ENCODE measurements at places on chromosomes 2 and 18.

DNA sequence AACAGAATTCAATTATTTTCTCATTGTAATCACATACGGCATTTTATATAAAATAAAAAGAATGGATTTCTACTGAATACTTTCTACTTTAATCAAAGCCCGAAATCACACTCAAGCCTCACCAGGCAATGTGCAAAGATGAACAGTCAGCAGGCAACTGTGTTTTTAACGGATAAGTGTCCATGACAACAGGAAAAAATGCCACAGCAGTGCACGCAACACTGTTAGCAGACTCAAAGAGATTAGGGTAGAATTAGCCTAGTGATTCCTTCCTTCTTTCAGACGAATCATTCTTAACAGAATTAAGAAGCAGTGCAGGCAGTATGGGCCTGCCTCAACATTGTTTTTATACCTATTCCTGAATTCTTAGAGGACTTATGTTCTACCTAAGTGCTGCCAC, 135.6 kb downstream of the CDH2 start:
- DNase-seq: no peak

GRCh38 chr2:101342625-101343008, 34.1 kb upstream of the RNF149 start:
- DNase-seq: no peak

GRCh38 chr2:222907790-222908441, 47.1 kb downstream of the ACSL3 start:
- DNase-seq: no peak

DNA sequence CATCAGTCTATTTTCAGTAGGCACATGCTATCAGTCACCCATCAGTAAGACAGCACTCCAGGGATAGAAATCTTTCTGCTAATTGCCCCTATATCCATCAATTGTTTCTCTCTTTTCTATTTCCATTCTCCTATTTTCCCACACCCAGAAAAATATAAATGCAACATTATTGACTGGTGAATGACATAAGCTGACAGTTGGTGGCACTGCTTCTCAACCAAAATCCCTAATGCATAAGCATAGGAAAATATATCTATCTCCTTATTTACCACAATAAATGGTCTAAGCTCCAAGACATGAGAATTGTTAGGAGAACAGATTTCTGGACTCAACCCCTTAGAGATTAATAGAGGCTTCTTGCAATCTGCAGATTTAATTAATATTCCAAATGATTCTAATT, 64.0 kb upstream of the REG3A start:
- no peak for DNase-seq

GRCh38 chr2:200679535-200679934, 93.7 kb downstream of the AOX1 start:
- DNase-seq: no peak

DNA sequence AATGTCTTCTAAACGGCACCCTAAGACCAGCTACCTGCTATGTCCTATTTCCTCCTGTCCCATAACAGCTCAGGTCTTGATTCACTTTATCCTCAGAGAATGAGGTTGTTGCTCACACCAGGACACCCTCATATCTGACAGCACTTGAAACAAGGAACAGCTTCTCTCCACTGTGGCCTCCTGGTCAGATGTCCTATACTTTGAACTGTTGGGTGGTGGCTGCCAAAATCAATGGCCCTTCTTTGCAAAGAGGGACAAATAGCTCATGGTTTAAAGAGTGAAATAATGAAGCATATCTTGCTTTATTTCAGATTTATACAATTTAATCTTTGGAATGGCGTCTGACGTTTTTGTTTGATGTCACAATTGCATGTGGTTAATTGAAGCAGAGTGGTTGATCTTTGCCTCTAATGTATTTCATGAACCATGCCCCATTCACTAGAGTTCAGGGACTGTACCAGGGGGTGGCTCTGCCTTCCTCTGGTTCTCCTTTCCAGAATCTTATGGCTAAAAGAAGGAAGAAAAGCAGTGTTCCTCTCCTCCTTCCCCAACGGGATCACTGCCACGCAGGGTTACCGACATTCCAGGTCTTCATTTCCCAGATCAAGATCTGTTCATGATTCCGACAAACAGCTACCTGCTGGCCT, 24.1 kb upstream of the ZCCHC2 start:
- DNase-seq: no peak

GRCh38 chr18:73942081-73942625, 205.5 kb downstream of the FBXO15 start:
- no peak for DNase-seq

DNA sequence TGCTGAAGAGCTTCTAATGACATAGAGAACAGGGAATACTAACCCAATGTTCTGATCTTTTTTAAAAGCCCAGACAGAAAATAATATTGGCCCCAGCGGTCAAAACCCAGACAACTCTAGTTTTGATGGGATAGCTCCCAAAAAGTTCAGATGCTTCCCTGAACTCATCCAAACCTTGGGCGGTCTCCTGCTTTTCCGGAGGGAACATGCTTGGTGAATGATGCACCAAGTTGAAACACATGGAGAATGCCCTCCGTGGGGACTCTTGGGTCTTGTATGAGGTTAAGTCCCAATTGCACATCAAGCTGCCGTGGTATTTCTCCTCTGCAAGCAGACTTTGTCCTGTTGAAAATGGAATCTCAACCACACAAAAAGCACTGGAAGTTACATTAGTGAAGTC, 120.7 kb upstream of the CTAGE1 start:
- DNase-seq: no peak

GRCh38 chr2:221533299-221533698, 38.8 kb downstream of the EPHA4 start:
- DNase-seq: peak; percentile 70

GRCh38 chr18:77559274-77559910, 309.7 kb downstream of the GALR1 start:
- DNase-seq: no peak

DNA sequence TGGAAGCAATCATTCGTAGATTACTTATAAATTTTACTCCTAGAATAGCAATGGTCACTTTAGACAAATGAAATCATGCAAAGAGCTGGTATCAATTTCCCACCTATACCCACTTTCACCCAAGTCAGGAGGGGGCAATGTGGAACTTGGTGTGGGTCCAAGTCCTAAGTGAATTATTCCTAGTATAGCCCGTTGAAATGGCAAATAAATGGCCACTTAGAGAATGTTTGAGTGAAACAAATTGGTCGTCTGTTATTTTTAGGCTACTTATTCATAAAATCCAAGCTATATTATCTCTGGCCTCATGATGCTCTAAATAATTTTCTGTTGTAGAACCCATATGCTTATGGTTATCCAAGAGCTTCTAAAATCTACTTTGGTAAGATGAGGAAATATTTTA, 98.1 kb downstream of the MYO3B start:
- DNase-seq: no peak

DNA sequence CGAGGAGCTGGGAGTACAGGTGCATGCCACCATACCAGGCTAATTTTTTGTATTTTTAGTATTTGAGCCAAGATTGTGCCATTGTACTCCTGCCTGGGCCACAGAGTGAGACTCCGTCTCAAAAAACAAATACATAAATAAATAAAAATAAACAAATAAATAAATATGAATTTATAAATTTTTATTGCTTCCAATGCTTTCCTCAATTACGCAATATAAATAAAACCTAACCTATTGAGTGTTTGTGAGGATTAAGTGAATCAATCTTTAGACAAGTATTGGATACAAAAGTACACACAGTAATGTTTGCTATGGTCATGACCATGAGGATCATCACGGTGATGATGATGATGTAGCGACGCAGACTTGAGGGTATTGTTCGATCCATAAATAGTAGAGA, 257.4 kb downstream of the ASXL3 start:
- no peak for DNase-seq

DNA sequence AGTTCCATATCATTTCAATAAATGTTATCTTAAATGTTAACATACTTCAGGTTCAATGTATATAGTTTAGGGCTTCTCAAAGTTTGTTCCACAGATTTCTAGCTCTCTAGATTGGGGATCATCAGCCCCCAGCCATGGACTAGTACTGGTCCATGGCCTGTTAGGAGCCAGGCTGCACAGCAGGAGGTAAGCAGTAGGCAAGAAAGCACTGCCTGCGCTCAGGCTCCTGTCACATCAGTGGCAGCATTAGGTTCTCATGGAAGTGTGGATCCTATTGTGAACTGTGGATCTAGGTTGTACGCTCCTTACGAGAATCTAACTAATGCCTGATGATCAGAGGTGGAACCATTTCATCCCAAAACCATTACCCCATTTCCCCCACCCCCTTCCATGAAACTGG, 531.1 kb downstream of the PARD3B start:
- no peak for DNase-seq

DNA sequence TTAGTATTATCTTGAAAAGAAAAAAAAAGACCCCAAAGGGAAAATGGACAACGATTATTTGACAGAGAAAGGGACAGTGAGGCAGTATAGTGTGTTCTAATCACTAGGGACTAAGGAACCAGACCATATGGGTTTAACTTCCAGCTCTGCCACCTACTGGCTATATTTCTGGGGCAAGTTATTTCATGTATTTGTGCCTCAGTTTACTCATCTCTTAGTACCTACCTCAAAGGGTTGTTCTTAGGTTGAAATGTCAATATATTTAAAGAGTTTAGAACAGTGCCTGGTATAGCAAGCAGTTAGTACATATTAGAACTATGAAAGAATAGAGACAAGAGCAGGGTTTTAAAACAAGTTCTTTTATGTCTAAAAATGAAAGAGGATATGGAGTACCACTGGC, 42.7 kb downstream of the PRKD3 start:
- DNase-seq: no peak

- peak; percentile 48 for DNase-seq
These were observed 109.6 kb downstream of the SH3RF3 start for GRCh38 chr2:109238580-109238979.

DNA sequence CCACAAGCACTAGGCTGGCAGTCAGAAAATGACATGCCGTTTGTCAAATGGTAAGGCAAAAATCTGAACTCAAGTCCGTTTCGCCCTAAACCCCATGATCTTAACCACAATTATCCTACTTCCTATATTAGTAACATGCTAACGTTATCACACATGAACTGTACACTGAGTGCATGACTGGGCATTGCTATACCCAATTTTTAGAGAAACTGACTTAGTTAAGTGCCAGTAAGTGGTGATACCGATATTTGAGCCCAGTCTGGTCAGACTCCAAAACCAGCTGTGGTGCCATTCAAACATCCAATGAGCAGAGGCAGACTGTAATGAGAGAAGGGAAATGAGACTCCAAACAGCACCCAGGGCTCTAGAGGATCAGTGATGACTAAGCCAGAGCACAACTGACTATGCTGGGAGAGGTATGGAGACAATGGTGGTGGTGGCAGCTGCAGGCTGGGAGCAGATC, 311.7 kb upstream of the PKDCC start:
- peak; percentile 22 for DNase-seq

DNA sequence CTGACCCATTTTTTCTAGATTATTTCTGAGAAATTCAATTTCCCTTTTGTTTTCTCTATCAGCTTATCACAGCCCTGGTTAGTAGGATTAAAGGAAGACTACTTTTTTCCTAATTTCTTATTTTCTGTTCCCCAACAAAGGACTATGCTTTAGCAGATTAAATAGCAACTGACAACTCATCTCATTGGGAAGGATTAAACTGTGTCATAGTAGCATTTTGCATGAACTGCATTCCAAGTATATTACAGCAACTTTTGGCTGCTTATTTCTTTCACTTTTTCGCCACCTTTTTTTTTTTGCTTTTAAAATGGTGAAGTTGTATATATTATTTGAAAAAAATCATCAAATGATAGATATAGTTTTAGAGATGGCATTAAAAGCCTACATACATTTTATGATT, 570.3 kb downstream of the FBXO15 start:
- DNase-seq: no peak

DNA sequence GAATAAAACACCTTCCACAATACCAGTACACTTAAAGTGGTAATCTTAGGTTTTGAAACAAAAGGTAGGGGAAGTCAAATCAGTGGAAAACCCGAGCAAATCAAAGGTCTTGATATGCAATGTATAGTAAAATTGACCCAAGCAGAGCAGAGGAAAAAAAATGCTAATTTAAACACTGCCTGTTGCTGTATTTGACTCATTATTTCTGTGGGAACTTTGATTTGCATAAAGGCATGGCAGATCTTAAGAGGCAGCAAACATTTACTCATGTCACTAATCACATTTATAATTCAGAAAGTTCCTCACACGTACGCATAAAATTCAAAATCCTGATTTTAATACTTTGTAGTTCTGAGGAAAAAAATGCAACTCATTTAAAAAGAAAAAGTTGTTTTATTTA, 64.4 kb downstream of the IKZF2 start:
- DNase-seq: no peak

GRCh38 chr18:36386150-36386920, 88.8 kb downstream of the FHOD3 start:
- peak; percentile 92 for DNase-seq

DNA sequence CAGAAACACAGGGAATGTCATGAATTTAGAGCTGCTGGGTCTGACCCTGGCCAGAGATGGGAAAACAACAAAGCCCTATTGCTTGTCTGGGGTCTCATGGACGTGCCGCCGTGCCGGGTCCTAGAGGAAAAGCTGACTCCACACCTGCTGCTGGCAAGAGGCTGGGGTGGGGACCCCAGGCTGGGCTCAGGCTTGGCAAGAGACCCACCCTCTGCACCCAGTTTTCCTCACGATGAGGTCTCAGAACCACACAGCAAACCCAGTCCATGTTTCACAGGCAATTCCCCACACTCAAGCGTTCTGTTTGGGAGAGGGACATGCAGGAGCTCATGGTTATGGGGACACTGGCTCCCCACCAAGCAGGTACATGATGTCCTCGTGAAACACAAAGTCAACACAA, 367.3 kb upstream of the SALL3 start:
- DNase-seq: no peak

GRCh38 chr2:8576525-8577167, 105.2 kb upstream of the ID2 start:
- no peak for DNase-seq

GRCh38 chr2:175792199-175792598, 209.9 kb downstream of the LNPK start:
- DNase-seq: no peak

GRCh38 chr2:926896-927295, 23.8 kb upstream of the SNTG2 start:
- no peak for DNase-seq

GRCh38 chr2:136383167-136383566, 265.2 kb upstream of the CXCR4 start:
- no peak for DNase-seq

DNA sequence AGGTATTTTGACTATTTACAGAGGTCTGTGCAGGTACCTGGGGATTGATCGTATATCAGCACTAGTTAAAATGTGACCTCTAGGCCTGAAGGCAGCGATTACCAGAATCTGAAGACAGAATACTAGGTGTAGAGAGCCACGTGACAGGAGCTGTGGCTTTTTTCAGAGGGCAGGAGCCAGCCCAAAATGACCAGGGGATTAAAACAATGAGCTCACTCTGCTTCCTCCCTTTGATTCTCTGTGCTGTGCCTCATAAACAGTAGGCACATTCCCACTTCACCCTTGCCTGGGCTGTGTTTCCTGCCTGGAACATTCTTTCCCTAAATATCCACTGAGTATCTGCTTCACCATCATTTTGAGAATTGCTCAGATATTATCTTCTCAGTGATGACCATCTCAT, 15.2 kb downstream of the ITGAV start:
- no peak for DNase-seq

- DNase-seq: peak; percentile 57
These were observed 906 bp downstream of the IKZF2 start for GRCh38 chr2:213150315-213151097.

- no peak for DNase-seq
These were observed 820 bp upstream of the MATN3 start for GRCh38 chr2:20013126-20013849.

- DNase-seq: no peak
These were observed 2.0 kb upstream of the DGKD start for GRCh38 chr2:233352141-233352842.

- DNase-seq: peak; percentile 96
These were observed 647 bp downstream of the CCDC121 start for GRCh38 chr2:27627963-27628766.

Measured in mammary epithelial cell (primary cell).